ENCODE measurements at places on chromosomes 3 and 15. TPM values are rescaled to one million over a fixed set of nuclear protein-coding genes. Genes with fewer than 3 reads are reported as not detected.

The EPHA6 gene
- total RNA-seq, result 0.66 TPM

The TEX9 gene
- 35.2 TPM for total RNA-seq

The SRGAP3 gene
- total RNA-seq, result 24.3 TPM

- no peaks in the 10 kb centered on the region for H3K27me3 ChIP-seq
- DNase-seq, result no peak
- H3K36me3 ChIP-seq, result no peaks in the 10 kb centered on the region
- peaks cover 5% of the 10 kb centered on the region for H3K4me1 ChIP-seq
- H3K4me3 ChIP-seq, result no peak overlapping the region
- no peak overlapping the region for H3K27ac ChIP-seq
These were observed 64.8 kb downstream of the TRIM71 start for GRCh38 chr3:32882603-32883025.

GRCh38 chr3:11085093-11085840, 69.0 kb upstream of the HRH1 start:
- no peak for DNase-seq
- H3K4me1 ChIP-seq, result no peaks in the 10 kb centered on the region
- H3K4me3 ChIP-seq, result no peak overlapping the region
- H3K36me3 ChIP-seq, result no peaks in the 10 kb centered on the region

GRCh38 chr3:17828388-17828787, 86.0 kb upstream of the TBC1D5 start:
- H3K27me3 ChIP-seq, result no peaks in the 10 kb centered on the region
- H3K36me3 ChIP-seq, result no peaks in the 10 kb centered on the region
- no peak for DNase-seq
- no peaks in the 10 kb centered on the region for H3K4me1 ChIP-seq
- H3K4me3 ChIP-seq, result no peak overlapping the region

DNA sequence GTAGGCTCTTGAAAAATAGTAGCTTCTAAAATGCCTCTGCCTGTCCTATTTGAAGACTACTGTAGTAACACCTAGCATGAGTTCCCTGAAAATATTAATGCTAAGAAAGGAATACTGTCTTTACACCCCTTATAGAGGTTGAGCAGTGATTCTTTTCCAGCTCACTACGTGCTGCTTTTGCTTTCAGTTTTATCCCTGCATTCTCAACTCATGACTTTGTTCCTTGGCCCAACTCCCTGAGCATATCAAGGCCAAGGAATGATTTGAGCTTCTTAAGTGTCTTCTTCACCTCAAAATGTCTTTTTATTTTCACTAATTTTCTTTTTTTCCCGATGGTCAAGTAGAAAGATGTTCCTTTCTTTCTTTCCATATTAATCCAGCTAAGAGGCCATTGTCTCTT, 16.5 kb upstream of the P2RY13 start:
- no peaks in the 10 kb centered on the region for H3K36me3 ChIP-seq
- no peak for DNase-seq
- no peak overlapping the region for H3K27ac ChIP-seq
- H3K27me3 ChIP-seq, result no peaks in the 10 kb centered on the region
- no peak overlapping the region for H3K4me3 ChIP-seq

Measured in kidney (tissue), 22 donors.